ENCODE measurements at places on chromosomes 3 and 15.

- DNase-seq, result no peak
Measured at GRCh38 chr15:100057281-100057680, 284.5 kb downstream of the ADAMTS17 start.

DNA sequence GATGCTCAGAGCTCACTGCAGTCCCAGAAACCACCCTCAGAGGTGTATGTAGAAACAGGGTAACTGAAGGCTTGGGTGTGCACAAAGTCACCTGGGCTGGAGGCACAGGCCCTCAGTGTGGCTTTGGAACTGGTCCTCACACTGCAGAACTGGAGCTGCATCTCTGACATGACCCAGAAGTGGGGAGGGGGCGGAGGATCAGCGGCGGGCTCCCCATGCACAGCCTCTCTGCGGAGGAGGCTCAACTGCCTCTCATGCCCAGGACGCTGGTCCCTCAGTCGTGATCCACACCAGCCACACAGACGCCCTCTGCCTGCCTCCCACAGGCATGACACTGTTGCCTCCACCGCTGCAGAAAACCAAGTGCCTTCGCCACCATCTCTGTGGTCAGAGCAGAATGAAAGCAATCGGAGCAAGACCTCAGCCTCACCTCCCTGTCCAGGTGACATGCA, 73.7 kb downstream of the TM2D3 start:
- no peak for DNase-seq

- DNase-seq, result no peak
Measured at GRCh38 chr3:190865828-190866227, 3.3 kb upstream of the GMNC start.

DNA sequence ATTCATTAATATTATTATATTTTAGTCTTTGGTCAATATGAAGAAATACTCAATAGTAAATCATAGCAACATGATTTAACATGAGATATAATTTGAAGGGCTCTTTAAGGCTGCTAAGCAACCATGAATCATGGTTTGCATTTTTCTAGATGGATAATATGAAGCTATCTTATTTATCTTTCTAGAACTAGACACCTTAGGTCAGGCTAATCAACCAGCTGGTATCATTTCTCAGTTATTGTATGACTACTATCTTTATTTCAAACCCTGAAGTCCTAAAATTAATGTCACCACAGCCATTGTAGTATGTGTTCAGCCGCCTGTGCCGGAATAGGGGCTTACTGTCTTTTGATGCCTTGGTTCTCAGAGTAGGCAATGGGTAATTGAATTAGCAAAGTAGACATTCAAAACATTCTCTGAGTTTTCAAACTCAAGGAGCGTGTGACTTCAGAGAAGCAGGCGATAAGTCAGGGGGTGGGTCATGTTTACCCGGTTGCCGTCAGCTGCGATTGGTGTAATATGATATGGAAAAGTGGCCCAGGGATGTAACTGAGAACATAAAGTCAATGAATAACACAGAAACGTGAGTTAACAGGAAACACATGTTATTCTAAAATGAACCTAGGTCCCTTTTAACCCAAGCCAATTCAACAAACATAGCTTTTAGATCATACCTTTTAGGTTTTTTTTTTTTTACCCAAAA, 93.4 kb upstream of the CTDSPL start:
- no peak for DNase-seq

DNA sequence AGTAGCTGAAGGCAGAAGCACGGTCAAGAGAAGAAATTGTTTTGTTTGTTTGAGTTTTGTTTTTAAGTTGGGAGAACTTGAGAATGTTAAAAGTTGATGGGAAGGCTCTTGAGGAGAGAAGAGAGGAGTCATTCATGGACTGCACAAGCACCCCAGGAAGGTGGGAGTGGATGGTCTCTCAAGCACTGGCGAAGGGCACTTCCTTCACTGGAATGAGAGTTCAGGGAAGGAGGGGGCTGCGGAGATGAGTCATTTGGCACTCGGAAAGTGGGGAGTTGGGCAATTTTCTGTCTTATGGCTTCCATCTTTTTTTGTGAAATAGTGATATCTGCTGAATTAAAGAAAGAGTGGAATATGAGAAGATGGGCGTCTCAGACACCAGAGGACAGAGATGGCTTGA, 66.0 kb downstream of the ATP13A4 start:
- no peak for DNase-seq

- no peak for DNase-seq
Measured at GRCh38 chr15:73866881-73867410, 6.4 kb upstream of the TBC1D21 start.

DNA sequence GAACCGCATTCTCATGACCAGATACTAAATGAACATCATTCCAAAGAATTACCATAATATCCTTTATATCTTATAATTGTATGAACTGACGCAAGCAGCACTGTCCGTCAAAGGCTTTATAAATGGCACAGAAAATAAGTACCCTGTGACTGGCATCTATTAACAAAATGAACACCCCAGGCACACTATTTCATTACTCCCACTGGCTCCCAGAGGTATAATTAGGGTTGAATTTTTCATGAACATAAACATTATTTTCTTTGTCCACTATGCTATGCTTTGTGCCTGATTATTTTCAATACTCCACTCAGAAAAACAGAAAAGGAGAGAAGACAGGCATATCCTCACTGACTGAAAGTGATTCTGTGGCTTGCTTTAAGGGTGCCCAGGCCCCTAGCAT, 71.1 kb downstream of the LYZL4 start:
- no peak for DNase-seq

Measured in activated CD4-positive, CD25-positive, alpha-beta regulatory T cell (primary cell).